ENCODE measurements at places on chromosomes 5 and 9.

DNA sequence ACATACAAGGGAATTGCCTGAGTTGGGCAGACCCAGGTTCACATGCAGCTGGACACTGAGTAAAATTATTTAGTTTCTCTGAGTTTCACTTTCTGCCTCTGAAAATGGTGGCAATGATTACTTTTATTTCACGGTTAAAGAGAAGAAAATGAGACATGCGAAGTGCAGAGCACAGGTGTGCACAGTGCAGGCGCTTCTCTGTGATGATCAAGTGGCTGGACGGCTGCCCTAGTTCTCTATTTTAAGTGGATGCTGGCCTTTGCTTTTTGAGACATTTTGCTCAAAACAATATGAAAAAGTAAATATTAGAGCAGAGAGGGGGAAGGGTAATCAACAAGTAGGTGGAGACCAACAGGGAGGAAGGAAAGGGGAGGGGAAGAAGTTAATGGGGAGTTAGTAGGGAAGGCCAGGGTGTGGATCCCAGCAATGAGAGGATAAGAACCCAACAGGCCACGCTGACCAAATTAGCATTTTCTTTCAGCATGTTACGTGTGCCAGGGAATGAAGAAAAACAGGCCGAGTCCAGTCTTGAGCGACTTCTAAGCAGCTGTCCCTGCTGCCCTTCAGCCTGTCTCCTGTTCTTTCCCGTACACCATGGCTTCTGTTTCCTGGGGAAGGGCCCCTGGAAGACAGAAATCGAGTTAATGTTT, 16.1 kb downstream of the SNX18 start:
- DNase-seq: no peak

- no peak for DNase-seq
These were observed 255.9 kb downstream of the EFNA5 start for GRCh38 chr5:107414802-107415201.

DNA sequence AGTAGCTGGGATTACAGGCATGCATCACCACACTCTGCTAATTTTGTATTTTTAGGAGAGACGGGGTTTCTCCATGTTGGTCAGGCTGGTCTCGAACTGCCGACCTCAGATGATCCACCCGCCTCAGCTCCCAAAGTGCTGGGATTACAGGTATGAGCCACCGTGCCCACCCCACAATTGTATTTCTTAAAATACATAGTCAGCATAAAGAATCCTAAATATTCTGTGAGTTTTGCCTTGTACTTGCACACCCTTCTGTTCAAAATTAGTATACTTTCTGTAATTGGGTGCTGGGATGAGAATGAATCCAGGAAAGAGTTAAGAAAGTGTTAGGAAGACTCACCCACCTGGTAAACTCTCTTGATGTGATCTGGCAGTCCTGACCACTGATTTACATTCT, 101.3 kb downstream of the CAAP1 start:
- DNase-seq: no peak

- no peak for DNase-seq
These were observed 21.6 kb downstream of the PAEP start for GRCh38 chr9:135582966-135583687.

GRCh38 chr5:73279805-73280204, 106.8 kb downstream of the TMEM174 start:
- no peak for DNase-seq

DNA sequence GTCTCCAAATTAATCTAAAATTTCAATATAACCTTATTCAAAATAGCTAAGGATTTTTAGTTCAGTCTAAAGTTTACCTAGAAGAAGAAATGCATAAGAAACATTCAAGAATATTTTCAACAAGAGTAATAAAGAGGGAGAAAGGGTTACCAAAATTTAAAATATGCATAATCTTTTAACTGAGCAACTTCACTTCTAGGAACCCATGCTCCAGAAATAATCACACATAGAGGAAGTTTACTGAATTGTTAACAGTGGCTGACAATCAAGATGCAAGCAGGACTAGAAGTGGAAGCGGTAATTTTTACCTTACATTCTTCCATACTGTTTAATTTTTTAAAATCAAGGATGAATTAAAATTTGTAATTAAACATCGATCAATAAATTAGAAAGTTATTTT, 1.9 kb downstream of the PJA2 start:
- DNase-seq: no peak

GRCh38 chr5:132839426-132840301, 9.2 kb upstream of the SHROOM1 start:
- DNase-seq: peak; percentile 21

DNA sequence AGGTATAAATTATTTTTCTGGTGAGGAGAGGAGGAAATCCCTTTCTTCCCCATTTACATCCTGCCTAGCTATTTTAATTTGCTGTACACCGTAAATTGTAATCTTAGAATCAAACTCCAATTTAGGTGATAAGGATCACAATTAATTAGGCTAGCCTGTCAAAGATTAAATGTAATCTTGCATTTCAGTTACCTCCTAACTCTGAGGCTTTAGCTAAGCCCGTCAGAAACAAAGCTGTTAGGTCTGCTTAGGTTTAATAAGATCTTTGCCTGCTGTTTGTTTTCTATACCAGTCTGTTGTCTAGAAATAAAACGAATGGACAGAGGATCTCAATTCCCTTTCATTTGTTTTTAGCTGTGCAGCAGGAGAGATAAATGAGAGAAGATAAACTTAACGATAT, 51.5 kb downstream of the PIK3R1 start:
- DNase-seq: no peak

DNA sequence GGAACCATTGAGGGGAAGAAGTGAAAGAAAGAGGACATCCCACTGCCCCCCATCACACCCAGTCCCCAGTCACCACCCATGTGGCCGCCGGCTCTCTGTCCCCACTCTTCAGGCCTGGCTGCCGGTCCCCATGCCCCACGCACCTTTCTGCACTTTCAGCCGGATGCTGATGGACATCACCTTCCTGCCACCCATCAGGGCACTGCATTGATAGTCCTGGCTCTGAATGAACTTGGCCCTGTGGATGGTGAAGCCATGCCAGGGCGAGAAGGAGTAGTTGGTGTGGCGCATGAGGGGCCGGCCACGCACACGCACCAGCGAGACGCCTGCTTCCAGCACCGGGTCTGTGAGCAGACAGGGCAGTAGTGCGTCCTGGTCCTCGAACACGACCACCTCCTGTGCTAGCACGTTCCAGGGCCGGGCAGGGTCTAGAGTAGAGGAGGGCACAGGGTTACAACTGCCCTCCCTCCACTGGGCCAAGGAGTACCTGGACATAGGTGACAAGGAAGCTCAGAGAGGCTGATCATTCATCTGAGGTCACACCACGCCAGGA, 6.4 kb downstream of the CSF1R start:
- DNase-seq: no peak

DNA sequence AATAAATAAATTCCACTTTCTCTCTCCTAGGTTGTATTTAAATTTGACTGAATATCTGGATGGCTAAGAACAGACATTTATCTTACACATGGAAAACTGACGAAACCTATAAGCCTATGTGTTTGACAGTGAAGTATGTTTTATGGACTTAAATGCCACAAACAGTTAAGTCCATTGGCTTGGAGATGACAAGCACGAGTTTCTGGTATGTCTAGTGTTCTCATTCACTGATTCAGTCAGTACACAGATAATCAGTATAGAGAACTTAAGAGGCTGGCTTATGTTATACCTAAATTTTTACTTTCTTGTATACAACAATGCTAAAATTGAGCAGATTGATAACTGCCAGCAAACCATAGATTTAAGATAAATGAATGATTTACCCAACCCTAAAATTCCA, 38.9 kb downstream of the SNAPC3 start:
- DNase-seq: no peak

GRCh38 chr9:34282096-34282495, 47.0 kb downstream of the KIF24 start:
- no peak for DNase-seq

DNA sequence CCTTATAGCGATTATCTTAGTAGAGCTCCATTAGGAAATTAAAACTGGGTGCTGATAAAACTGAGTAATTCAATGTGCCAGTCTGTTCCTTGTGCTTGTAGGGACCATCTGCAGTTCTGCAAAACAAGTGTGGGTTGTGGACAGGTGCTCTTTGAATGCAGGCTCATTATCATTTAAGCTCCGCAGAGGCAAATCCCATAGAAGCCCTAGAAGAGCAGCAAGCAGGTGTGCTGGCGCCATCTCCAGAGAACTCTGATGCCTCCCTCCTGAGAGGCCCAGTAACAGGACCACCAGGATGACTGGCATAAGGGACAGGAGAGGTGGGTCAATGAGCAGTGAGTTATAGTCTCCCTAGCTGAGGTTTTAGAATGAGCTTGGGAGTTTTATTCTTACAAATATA, 1342.4 kb upstream of the DMAC1 start:
- DNase-seq: no peak

DNA sequence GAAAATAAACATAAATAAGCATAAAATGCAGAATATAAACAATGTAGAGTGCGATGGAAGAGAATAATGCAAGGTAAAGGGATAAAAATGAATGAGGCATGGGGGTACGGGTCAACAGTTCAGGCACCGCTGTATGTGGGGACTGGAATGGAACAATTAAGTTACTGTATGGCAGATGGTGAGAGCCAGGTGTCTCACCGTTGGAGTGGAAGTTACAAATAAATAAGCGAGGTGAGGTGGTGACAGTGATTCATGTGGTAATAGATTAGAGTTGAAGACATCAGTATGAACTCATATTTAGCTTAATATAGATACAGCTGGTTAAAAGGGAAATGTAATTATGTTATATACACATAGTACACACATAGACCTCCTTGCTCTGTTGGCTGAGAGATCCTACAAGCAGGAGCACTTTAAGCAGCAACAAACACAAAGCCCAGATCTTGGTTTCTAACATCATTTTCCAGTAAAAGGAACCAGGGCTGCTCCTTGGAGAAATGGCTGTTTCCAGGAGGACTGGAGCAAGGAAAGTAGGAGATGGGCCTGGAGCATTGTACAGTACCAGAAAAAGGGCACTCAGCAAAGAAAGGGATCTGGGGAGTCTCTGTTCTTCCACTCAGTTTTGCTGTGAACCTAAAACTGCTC, 2.4 kb upstream of the OMD start:
- no peak for DNase-seq

DNA sequence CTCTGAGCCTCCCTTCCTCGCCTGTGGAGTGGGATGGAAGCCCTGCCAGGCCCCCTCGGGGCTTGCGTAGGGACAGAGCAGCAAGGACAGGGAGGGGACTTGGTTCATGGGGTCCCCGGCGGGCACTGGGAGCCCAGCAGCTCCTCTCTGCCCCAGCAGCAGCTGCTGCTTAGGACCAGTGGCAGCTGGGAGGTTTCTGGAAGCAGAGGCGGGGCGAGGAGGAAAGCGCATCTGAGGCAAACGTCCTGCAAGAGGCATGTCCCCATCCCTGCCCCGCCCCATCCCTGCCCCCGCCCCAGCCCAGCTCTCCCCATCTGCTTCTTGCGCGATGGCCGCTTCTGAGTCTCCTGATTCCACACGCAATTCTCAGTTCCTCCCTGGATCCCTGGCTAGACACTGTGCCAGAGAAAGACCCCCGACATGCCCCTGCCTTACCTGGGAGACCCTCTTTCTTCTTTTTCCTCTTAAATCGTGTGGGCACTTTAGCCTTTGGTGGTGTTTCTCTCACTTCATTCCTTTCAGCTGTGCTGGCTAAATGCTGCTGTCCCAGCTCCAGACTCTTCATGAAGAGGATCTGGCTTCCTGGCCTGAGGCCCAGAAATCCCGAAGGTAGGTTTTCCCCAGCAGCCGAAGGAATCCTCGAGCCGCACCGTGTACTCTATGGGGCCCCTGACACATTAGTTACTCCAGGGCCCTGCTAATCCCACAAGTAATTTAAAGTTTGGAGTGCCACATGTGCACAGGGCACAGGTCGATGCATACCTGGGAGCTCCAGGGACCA, 4.4 kb upstream of the OR2S2 start:
- peak; percentile 46 for DNase-seq

- DNase-seq: no peak
These were observed 120.7 kb downstream of the DOCK8 start for GRCh38 chr9:335373-335772.

DNA sequence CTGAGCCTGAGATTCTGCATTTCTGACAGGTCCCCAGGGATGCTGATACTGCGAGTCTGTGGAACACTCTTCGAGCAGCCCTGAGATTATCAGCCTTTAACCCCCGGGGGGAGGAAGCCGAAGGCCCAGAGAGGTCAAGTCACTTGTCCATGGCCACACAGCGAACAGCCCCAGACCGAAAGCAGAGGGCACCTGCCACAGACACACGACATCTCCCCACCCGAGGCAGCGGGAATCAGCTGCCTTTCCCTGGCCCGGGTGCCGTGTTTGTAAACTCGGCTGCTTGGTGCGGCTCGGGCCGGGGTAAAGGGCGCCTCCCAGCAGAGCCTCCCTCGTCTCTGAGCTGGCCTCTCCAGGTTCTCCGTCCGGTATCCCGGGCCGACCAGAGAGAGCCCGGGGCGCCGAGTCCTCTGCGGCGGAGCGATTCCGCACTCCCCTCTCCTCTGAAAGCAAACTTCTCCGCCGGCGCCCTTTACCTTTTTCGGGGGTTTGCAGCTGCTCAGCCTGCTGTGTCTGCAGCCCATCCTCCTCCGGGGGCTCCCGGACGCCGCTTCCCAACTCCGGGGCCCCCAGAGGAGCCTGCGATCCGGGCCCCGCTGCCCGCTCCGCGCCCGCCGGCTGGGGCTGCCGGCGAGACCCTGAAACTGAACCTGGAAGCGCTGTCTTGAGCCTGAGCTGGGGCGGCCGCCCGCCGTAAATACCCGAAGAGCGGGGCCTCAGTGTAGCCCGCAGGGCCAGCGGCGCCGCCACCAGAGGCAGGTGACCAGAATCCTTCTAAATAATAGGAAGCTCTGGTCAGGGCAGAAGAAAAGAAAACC, at the start of gene CCDC69:
Gene CCDC69 (minus strand): TSS at position 646 of the 818 bp plus-strand sequence. CDS start 122 bp downstream, at position 524.
- DNase-seq: no peak

GRCh38 chr5:153905219-153905618, 133.5 kb downstream of the FAM114A2 start:
- DNase-seq: no peak

DNA sequence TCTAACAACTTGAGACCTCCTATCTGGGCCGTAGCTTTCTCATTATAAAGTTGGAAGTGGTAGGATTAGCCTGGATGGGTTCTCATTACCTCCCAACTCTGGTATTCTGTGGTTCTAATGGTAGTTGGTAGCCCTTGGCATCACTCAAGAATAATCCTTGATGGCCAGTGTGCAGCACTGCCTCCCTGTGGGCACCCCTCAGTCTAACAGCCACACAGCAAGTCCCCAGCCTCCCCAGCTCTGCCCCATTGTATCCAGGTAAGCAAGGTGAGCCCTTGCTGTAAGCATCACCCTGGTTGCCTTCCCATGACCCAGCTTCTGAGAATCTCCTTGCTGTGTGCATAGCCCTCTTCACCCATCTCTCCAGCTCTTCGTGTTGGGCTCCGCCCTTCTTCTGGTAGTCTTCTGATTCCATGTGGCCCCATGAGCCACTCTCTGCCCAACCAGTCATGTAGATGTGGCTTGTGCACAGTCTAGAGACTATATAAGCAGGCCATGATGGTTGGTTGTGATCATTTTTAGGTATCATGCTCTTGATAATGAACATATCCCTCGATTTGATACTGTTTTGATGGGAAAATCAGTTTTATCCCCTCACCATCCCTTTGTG, 57.6 kb upstream of the GRHPR start:
- DNase-seq: no peak

All from AG04449 (cell line).